ENCODE measurements at places on chromosomes 16 and 17.

- no peak for DNase-seq
Measured at GRCh38 chr16:84482001-84482891, 22.2 kb downstream of the MEAK7 start.

GRCh38 chr16:67873435-67874370, 851 bp downstream of the EDC4 start:
- DNase-seq, result no peak

GRCh38 chr16:17194190-17194780, 276.5 kb downstream of the XYLT1 start:
- DNase-seq, result peak; percentile 23

DNA sequence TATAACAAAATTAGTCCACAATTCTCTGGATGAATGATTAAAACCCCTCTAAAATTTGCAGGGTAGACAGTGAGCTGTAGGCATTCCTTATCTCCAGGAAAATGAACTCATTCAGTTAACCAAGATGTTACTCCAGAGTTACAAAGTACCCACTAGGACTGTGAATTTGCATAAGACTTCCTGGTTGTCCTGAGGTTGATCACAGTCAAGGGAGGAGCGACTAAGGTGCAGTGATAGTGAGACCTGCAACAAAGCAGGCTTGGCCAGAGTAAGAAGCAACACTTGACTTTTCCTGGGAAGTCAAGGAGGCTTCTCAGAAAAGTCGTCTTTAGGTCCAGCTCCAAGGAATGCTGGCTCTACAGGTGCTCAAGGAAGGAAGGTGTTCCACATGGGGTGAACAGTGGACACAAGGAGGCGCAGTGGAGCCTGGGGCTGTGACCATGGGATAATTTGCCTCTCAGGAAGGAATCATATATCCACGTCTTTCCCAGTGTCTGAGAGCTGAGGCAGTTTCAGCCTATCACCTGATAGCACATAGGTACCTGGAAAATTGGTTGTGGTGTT, 821.1 kb upstream of the EEF2KMT start:
- no peak for DNase-seq

DNA sequence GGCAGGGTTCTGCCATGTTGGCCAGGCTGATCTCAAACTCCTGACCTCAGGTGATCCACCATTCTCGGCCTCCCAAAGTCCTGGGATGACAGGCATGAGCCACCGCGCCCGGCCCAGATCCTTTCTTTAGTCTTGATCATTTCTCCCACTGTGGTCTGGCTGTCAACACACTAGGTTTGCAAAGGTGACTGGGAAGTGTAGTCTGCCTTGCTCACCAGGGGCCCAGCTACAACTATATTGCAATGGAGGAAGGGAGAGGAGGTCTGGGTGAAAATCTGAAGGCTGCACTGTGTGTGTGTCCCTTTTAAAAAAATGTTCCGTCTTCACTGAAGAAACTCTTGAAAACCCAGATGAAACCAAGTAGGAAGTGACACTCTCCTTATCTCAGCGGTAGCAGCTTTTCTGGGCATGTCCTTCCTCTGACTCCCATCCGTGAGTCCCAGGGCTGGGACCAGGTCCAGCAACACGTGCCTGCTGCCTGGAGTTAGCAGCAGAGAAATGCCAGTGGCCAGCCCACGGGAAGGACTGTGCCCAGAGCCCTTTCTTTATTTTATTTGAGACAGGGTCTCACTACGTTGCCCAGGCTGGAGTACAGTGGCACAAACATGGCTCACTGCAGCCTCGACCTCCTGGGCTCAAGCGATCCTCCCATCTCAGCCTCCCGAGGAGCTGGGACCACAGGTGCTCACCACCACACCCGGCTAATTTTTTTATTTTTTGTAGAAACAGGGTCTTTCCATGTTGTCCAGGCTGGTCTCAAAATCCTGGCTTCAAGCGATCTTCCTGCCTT, 17.8 kb upstream of the KIF19 start:
- DNase-seq, result no peak

DNA sequence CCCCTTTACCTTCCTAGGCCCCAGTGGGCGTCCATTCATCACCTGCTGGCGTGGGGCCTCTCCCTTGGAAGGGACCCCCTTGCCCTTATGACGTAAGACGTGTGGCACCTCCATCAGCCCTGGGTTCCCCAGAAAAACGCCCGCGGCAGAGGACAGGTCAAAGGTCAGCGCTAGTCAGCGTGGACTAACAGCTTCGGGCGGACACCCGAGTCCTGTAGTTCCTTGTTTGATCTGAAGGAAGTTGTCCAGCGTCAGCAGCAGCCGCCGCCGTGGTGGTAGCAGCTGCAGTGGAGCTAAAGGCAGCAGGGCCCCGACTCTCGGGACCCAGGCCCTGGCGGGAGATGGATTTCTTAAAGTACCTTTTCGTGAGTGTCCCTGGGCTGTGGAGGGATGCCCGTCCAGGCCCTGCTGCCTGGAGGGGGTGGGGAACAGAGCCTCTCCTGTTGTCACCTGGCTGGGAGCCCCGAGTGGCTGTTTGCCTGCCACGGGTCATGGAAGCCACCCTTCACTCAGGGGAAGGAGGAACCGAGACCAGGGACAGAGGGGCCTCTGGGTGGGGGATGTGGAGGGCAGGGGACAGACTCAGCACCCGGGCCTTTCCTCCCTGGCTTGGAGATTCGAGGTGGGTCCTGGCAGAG, 123.6 kb downstream of the OR1D5 start:
- no peak for DNase-seq

GRCh38 chr17:6561446-6561845, 5.1 kb upstream of the PITPNM3 start:
- no peak for DNase-seq

All from fibroblast of skin of abdomen (primary cell).